ENCODE measurements at places on chromosomes 2 and 18.

GRCh38 chr2:181051861-181052522 is 71.6 kb downstream of the UBE2E3 start:
- no peak for ATAC-seq

- no peak for ATAC-seq
Measured at GRCh38 chr2:219149667-219150066, 10.9 kb downstream of the NHEJ1 start.

DNA sequence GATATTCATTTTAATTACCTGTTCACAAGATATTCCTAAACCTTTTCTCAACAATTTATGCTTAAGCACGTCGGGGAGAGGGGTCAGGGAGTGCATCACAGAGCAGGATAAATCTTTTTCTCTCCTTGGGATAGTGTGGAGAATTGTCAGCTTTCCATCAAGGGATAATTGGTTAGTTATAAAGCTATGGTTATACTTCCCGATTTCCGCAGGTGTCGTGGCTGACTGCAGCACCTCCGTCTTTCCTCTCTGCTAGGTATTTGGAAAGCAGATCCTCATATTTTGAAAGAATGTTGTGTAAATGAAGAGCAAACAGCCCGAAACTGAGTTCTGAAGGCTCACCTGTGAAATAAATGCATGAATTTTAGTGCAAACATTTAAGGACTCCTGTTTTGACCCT is 778 bp downstream of the DYNC2LI1 start:
- no peak for ATAC-seq

DNA sequence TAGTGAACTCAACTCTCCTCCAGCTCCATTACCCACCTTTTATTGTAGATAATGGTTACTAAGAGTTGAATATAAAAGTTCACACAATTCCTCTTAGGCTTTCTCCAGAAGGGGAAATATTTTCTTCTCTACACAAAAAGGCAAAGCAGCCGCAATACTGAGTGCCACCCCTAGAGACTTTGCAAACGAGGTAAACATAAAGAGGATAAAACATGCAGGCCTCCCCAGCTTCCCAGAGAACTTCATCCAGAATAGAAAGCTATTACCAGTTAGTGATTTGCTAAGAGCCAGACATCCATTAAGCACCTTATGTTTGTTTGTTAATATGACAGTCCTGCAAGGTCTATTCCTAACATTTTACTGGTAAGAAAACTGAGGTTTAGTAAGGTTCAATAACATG is 17.4 kb downstream of the ZNF521 start:
- no peak for ATAC-seq

GRCh38 chr2:42878581-42878980 is 86.2 kb upstream of the HAAO start:
- ATAC-seq: peak; percentile 76

DNA sequence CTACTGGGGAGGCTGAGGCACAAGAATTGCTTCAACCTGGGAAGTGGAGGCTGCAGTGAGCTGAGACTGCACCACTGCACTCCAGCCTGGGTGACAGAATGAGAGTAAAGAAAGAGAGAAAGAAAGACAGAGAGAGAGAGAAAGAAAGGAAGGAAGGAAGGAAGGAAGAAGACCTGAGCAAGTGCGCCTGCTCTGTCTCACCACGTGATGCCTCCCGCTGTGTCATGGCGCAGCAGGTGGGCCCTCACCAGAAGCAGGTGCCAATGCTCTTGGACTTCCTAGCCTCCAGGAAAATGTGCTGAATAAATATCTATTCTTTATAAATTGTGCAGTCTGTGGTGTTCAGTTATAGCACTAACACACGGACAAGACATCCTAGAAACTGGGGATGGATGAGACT is 270.0 kb downstream of the CYP26B1 start:
- ATAC-seq: no peak

DNA sequence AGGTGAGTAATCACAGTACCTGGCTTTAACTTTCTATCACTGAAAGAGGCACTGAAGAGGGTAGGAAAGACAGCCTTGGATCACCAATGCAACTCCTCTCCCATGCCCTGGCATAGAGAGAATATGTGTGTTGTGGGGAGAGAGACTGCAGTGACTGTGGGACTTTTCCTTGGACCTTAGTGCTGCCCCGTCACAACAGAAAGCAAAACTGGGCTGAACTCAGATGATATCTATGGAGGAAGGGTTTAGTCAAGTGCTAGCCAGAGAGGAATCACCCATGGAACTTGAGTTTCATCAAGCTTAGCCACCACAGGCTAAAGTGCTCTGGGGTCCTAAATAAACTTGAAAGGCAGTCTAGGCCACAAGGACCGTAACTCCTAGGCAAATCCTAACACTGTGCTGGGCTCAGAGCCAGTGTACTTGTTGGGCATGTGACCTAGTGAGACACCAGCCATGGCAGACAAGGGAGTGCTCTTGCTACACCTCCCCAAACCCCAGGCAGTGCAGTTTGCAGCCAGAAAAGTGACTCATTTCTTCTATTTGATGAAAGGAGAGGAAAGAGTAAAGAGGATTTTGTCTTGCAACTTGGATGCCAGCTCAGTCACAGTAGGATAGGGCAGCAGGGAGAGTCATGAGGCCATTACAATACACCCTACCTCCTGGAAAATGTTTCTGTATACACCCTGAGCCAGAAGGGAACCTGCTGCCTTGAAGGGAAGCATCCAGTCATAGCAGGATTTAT is 105.8 kb upstream of the SPOPL start:
- no peak for ATAC-seq

DNA sequence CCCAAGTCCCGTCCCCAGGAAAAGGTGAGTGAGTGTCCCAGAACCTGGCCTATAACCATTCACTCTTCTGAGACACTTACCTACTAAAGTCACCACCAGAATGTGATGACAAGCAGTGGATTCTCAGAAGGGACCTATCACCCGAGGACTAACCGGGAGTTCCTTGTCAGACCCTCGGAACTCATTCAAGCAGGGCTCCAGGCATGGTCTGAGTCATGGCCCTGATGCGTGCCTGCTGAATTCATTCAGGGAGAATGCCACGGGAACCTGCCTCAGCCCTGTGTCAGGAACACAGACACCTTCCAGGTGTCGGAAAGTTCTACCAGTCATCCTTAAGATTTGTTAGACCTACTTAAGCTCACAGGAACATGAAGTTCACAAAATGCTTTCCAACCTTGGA is 29.8 kb downstream of the ALPK2 start:
- ATAC-seq: no peak

DNA sequence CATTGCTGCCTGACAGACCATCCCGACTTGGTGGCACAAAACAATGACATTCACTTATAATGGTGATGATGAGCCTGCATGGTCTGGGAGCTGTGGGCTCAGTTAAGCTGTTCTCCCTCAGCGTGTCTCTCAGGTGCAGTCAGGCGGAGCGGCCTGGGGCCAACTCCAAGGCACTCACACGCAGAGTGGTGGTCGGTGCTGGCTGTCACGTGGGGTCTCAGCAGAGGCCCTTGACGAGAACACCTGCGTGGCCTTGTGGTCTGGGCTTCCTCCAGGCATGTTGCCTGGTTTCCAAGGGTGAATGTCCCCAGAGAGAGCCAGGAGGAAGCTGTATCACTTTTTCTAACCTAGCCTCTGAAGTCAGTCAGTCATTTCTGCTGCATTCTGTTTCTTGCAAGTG is 29.8 kb downstream of the ARMC9 start:
- ATAC-seq: no peak

GRCh38 chr2:29014811-29015421 is 33.8 kb downstream of the TOGARAM2 start:
- peak; percentile 89 for ATAC-seq

GRCh38 chr2:219967247-219968245 is 340.1 kb downstream of the SLC4A3 start:
- no peak for ATAC-seq

- no peak for ATAC-seq
Measured at GRCh38 chr18:48061781-48062570, 131.5 kb upstream of the SMAD2 start.

- ATAC-seq: no peak
Measured at GRCh38 chr2:29729932-29730331, 191.5 kb downstream of the ALK start.

DNA sequence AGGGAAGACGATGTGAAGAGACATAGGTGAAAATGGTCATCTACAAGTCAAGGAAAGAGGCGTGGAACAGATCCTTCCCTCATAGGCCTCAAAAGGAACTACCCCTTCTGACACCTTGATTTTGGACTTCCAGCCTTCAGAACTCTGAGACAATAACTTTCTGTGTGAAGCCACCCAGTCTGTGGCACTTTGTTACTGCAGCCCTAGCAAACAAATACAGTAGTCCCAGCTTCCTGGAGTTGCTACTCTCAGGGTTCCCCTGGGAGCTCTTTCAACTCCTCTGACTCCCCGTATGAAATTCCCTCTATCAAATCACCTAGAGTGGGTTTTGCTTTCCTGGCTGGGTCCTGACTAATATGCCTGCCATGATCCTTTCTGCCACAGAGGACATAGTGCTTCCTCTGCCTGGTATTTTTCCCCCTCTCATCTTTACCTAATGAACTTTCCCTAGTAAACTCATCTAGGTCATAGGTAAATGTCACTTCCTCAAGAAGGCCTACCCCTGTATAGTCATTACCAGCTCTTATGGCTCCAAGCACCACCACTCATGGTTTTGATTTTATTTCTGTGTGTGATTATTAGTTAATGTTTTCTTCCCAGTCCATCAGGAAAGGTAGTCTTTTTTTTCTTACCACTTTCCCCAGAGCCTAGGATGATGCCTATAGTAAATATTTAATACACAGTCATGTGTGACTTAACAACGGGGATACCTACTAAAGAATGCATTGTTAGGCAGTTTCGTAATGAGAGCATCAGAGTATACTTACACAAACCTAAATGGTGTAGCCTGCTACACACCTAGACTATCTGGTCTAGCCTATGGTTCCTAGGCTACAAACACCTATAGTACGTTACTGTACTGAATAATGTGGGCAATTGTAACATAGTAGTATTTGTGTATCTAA is 111.5 kb upstream of the LGALSL start:
- no peak for ATAC-seq

GRCh38 chr18:1438458-1438910 is 533.8 kb downstream of the ADCYAP1 start:
- no peak for ATAC-seq

GRCh38 chr2:234858145-234858544 is 93.7 kb upstream of the SH3BP4 start:
- ATAC-seq: no peak

GRCh38 chr2:183967756-183968155 is 630.6 kb upstream of the ZNF804A start:
- no peak for ATAC-seq

- ATAC-seq: no peak
Measured at GRCh38 chr2:128578406-128579390, 260.0 kb upstream of the HS6ST1 start.

DNA sequence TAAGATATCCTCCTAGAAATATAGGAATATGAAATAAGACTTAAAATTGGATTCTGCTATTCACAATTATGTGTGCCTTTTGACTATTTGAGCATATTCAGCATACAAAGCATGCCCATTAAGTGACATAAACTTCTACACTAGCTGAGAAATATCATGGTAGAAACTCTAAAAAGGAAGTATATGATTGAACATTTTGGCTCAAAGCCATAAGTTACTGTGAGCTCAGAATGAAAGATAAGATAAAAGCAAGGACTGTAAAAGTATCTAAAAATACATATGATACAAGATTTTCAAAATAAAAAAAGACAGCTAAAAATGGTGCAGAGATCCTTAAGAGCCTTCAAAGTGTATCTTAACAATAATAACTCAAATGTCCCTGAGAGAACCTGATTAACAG is 340.5 kb upstream of the SLC39A10 start:
- ATAC-seq: no peak

DNA sequence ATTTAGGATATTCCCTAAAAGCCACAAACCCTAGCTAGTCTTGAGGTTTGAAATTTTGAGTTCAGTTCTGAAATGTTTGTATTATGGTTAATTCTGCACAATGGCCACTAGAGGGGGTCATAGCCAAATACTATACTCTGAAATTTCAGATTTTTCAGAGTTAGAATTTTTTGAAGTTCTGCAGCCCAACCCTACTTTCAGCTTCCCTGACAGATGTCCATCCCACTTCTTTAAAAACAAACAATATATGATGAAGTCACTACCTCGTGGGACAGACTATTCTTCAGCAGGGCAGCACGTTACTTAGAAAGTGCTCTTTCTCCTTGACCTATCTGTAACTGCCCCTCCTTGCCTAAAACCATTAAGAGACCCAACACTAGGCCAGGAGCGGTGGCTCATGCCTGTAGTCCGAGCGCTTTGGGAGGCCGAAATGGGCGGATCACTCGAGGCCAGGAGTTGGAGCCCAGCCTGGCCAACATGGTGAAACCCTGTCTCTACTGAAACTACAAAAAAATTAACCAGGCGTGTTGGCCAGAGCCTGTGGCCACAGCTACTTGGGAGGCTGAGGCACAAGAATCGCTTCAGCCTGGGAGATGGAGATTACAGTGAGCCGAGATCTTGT is 48.2 kb upstream of the PAPOLG start:
- ATAC-seq: no peak

DNA sequence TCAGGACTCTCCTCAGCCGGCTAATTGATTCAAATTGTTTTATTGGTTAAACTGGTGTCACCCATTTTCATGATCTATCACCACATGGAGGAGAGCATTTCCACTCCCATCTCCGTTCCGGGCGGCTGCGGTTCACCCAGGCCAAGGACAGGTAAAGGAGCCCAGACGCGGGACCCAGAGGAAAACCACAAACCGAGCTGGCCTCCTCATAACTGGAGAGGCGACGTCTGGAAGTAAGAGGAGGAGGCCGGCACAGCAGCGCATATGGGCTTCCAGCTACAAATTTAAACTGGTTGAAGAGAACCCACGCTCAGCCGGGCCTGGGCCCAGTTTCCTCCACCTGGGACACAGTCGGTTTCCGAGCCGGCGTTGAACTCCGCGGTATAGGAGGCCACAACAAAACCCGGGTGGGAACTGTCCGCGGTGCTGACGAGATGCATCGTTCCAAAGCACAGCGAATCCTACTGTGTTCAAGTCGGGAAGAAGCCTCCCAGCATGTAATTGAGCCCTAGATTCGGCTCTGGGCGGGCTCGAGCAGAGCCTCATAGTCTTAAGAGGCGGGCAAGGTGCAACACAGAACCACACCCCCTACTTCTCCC is 3.0 kb upstream of the SKOR2 start:
- no peak for ATAC-seq

DNA sequence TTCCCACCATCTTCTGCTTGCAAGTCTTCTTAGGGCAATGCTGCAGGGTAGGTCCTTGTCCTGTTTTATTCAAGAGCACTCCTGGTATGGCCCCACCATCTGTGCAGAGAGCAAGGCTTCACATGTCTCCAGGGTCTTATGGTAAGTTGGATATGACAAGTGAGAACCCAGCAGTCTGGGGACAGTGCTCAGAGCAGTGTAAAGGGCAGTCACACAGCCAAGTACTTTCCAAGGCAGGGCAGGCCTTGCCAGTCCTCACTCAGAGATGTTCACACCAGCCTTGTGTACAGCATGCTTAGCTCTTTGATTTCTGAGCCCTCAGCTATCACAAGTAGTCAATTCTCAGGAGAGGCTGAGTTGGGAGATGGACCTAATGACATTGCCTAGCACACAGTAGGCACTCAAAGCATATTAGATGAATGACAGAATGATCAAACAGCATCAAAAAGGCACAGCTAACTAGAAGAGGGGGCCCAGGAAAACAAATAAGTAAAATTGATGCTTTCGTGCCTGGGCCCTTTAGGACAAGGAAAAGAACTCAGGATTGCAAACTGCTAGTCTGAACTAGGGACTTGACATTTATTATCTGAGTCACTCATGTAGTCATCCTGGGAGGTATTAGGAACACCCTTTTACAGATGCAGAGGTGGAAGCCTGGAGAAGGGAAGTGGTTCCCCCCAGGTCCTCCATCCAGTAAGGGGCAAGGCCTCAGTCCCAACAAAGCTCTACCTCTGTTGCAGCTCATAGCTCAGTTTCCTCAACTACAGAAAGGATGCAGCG is 86.7 kb upstream of the CTAGE1 start:
- no peak for ATAC-seq

- no peak for ATAC-seq
Measured at GRCh38 chr2:5673145-5674025, 18.8 kb upstream of the SOX11 start.
